ENCODE measurements at places on chromosomes 3 and 15.

GRCh38 chr15:73965094-73965757 is 26.9 kb downstream of the STOML1 start:
- no peak for DNase-seq

GRCh38 chr3:109559389-109559788 is 222.0 kb upstream of the DPPA4 start:
- DNase-seq, result peak; percentile 33

GRCh38 chr3:105767776-105768175 is 101.0 kb downstream of the CBLB start:
- DNase-seq, result no peak

DNA sequence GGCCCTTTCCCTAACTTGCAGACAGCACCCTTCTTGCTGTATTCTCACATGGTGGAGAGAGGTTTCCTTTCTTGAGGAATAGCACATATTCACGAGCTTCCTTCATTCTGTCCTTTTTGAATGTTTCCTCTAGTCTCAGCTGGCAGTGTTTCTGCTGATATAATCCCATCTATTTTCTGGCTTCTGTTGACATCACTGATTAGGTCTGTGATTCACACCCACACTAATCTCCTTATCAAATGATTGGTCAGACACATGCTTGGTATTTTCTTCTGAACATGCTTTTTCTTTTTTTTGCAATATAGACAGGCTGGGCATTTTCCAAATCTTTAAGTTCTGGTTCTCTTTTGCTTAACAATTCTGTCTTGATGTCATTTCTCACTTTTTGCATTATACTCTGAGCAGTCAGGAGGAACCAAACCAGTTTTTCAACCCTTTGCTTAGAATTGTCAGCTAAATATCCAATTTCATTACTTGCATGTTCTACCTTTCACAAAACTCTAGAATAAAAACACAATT is 65.4 kb downstream of the OXSM start:
- DNase-seq, result no peak

DNA sequence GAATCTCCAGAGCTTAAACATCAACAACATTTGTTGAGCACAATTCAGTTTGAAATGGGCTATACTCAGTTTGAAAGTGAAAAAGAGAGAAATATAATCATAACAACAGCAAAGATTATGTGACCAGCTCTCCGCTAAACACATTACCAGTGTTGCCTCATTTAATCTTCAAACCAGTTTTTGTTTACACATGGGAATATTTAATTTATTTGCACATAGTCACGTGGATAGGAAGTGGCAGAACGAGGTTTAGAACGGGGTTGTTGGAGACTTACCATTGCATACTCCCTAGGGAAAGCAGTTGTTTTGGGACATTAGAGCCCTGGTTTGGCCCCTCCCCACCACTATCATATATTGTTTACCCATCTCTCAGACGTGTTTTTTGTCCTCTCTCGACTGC is 77.2 kb downstream of the IL1RAP start:
- no peak for DNase-seq

- DNase-seq, result no peak
Measured at GRCh38 chr3:39067286-39067685, 15.5 kb downstream of the WDR48 start.

GRCh38 chr3:193896419-193896818 is 239.5 kb upstream of the HES1 start:
- no peak for DNase-seq

DNA sequence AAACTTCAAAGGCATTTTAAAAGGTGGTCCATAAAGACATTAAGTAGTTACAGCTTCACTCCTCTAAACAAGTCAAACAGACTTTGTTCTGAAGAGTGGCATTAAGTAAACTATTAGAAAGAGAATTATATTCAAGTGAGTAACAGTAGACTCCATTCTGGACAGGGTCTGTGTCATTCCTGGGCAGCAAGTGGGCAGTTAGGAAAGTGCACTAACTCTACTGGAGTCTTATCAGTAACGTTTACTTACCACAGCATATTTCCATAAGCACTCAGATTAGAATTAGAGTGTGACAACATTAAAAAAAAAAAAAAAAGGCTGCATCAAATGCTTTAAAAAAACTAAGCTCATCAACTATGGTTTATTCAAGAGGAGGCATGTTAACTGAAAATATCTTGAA is 10.6 kb downstream of the UBR1 start:
- no peak for DNase-seq

DNA sequence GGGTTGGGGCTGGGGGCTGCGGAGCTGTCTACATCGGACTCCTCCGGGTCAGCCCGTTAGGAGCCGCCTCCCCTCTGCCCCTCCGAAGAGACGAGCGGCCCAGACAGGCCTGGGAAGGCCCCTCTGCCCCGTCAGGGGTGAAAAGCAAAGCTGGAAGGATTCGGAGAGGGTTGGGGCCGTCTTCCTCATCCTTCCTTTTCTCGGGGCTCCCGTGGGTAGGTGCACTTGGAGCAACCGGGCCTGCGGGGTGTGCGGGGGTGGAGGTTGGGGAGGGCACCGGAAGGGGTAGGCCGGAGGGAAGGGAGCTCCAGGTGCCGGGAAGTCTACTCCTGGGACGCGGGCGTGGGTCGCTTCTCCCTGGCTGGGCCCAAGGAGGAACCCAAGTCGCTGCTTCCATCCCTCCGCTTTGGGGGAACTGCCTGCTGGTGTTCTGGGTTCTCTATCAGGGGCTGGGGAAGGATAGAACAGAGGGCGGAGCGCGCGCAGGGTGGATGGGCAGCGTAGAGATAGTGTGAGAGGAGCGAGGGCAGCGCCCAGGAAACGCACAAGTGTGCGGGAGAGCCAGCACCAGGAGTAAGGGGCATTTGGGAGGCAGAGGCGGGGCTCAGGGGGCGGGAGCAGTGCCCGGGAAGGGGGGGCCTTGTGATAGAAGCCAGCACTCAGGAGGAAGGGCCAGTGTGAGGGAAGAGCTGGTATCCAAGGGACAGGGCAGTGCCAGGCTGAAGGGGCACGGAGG is 590 bp downstream of the POLR2H start:
- peak; percentile 72 for DNase-seq

DNA sequence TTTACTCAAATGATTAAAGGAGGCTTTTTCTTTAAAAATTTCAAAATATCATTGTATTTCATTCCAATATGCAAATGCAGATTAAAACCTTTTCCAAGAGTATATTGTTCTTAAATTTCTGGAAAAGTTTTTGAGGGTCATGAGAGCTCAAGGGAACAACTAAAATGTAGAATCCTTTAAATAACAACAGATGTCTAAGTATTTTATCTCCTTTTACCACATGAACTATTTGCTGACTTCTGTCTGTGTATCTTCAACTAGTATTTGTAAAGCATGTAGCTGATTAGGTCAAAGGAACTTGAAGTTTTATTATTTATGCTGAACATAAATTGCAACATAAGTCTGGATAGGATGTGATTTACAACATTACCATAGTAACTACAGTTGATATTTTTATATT is 402.6 kb downstream of the CNTN6 start:
- no peak for DNase-seq

GRCh38 chr3:124121379-124122312 is 129.7 kb upstream of the ROPN1 start:
- DNase-seq, result no peak

DNA sequence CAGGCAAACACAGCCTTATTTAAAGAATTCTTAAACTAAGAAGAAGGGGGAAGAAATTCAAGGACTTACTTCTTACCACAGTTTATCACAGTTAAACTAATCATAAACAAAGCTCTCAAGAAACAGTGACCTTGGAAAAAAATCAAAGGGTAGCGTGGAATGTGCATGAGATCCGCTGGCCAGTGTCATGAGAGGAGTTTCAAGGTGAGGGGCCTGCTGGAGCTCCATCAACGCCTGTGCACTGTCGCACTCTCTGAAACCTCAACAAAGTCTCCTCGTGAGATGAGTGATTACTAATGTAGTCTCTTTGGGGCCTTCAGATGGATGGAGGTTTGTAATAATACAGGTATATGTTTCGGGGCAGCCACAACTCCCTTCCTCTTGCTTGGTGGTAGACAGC is 28.4 kb upstream of the PRICKLE2 start:
- DNase-seq, result no peak

DNA sequence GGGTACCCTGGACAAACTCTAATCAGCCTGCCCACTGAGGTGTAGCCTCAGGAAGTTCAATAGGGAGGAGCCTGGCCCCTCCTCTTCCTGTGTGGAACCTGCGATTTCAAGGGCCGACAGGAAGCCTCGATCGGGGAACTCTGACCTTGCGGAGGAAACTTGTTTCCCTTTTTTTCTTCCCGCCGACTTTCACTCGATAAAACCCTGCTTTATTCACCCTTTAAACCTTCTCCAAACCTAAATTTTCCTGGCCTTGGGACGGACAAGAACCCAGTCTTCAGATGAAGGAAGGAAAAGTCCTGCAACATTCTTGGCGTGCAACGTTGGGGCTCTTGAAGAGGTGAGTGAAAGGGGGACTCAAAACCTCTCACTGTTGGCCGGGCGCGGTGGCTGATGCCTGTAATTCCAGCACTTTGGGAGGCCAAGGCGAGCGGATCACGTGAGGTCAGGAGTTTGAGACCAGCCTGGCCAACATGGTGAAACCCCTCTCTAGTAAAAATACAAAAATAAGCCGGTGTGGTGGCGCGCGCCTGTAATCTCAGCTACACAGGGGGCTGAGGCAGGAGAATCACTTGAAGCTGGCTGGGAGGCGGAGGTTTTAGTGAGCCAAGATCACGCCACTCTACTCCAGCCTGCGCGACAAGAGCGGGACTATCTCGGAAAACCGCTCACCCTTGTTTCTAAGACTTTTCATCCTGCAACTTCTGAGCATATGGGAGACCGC is 208.2 kb downstream of the ZNF385D start:
- DNase-seq, result no peak

- no peak for DNase-seq
Measured at GRCh38 chr3:35673017-35673416, 33.7 kb downstream of the ARPP21 start.

GRCh38 chr3:58858126-58858525 is 191.6 kb upstream of the FAM3D start:
- DNase-seq, result no peak

DNA sequence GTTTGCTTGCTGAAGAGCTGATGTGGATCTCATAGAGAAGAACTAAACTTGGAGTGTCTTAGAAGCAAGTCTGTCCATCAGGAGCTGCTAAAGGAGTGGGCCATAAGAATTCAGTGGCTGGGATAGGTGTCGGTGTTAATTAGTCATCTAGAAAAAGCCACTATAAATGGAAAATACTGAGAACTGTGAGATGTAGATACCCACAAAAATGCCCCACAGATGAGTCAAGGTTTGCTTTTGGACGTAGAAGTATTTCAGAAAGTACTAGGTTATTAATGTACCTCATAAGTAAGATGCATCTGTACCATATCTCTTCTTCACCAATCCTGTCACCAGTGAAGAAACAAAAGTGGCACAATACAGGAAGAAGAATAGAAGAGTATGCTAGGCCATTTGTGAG is 530.9 kb upstream of the TGFBR2 start:
- DNase-seq, result peak; percentile 39

- DNase-seq, result no peak
Measured at GRCh38 chr3:115663414-115663813, 40.1 kb downstream of the GAP43 start.

- DNase-seq, result no peak
Measured at GRCh38 chr3:114365909-114366308, 72.1 kb downstream of the TIGIT start.

Measured in A172 (cell line).